Stimulated activated memory B cell treated with anti-CD40 and anti-IgM and Interleukin-4, amounts not matched to agents 10 μg/mL and 1 μg/mL and 100 μg/mL, for 72 hours (primary cell): ENCODE measurements at places on chromosomes 6 and 20.

DNA sequence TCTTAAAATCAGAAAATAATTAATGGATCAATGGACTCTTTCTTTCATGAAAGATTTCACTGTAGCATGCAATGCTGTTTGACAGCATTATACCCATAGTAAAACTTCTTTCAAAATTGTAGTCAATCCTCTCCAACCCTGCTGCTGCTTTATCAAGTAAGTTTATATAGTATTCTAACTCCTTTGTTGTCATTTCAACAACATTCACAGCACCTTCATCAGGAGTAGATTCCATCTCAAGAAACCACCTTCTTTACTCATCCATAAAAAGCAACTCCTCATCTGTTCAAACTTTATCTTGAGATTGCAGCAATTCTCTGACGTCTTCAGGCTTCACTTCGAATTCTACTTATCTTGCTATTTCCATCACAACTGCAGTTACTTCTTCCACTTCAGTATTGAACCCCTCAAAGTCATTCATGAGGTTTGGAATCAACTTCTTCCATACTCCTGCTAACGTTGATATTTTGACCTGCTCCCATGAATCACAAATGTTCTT, 26.4 kb upstream of the BACH2 start:
- ATAC-seq: no peak

GRCh38 chr20:326645-327185, 1.4 kb downstream of the SOX12 start:
- ATAC-seq: no peak

DNA sequence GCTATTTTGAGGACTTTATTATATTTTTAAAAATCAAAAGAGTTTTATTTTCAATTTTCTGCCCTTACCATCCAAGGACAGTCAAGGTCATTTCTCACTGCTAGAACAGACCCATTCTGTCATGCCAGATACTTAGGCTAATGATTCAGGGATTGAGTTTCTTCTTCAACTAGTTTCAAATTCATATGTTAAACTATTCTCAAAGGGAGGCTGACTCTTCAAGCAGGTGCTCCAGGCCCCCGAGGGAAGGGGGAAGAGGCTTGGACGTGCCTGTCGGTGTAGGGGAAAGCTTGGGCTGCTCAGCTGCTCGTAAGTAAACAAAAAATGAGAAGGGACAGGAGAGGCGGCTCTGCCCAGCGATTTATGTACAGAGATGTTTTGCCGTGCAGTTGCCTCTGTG, 69.4 kb upstream of the MYLIP start:
- no peak for ATAC-seq

DNA sequence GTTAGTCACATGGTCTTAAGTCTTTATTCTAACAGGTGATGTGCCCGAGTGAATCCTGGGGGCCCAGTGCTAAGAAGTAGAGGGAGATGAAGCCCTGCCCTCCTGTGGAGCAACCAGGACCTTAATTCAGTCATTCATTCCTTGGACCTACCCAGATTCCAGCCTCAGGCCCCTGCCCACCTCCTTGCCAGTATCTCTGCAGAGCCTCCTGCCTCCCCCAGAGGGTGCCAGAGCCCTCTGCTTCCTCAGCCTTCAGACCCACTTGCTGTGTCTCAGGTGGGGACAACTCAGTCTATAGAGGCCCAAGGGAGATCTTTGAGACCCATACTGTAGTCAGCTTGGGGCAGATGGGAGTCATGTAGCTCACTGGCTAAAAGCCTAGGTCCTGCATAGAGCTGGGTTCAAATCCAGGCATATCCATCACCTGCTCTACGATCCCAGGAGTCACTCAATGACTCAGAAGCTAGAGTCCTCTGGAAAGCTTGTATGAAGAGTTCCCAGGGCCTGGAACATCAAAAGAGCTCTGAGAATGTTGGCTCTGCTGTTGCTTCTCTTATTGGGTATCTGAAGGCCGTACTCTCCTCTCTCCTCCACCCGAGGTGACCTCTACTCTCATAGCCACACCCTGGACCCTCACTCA, 3.9 kb upstream of the SIGLEC1 start:
- peak; percentile 54 for ATAC-seq

GRCh38 chr20:32179515-32179914, 28.0 kb downstream of the PLAGL2 start:
- no peak for ATAC-seq

- peak; percentile 31 for ATAC-seq
Observed at GRCh38 chr6:130019326-130020072, 1.1 kb downstream of the L3MBTL3 start.

DNA sequence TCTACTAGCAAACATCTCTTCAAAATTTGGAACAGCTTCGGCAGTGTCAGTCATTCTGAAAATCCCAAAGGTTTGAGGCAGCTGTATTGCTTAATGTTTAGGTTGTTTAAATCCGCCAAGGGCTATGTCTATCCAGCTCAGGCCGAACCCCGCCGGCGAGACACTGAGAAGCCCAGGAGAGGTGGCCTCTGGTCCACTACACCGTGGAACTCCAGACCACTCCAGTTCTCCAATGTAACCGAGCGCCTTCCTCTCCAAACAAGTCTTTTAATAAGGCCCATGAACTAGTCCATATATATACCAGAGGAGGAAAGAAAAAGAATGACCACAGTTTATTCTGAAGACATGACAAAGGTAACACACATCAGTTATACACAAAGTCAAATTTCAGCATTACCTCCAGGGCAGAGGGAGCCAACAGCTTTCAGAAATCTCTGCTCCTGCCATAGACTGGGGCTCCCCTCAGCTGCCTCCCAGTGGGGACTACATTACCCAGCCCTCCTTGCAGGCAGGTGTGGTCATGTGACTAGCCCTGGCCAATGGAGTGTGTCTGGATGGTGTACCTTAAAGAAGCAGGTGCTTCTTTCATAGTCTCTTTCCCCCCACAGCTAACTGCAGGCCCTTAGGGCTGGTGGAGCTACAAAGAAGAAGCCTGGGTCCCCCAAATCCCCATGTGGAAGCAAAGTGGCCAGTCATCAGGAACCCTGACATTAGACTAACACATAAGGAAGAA, at the start of gene RAMACL:
TSS of gene RAMACL (minus strand) at position 255 of the 733 bp plus-strand sequence. CDS start at position 54, 201 bp downstream.
- ATAC-seq: peak; percentile 84

DNA sequence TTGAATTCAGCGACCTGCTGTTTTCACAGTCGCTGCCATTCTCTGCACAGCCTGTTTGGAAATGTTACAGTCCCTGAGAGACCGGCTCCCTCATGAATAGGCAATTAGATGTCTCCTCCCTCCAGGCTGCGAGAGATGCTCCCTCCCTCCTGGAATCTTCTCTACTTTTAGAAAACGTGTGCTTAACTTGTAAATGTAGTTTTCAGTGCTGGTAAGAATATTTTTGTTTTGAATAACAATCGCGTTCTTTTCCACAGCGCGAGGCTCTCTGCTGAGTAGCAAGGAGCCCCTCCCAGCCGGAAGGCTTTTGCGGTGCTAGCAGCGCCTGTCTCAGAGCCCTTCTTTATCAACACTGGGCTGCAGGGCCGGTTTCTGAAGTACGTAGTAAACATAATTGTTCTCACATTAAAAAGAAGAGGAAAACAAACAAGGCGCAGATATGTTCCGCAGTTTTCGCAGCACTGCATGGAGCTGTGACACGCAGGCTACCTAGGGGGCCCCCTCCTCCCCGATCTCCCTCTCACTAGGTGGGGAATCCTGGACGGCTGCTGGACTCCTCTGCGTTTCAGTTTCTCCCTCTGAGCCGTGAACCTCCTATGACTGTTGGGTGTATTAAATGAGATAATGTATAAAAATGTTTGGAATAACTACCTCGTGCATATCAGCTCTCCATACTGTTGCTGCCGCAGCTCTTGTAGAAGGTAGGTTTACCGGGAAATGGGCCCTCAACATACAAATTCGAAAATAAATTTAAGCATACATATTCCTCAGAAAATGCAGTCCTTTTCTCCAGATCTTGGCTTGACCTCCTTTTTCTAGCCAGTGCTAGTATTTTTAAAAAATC, 79.0 kb upstream of the SPACA1 start:
- peak; percentile 75 for ATAC-seq

DNA sequence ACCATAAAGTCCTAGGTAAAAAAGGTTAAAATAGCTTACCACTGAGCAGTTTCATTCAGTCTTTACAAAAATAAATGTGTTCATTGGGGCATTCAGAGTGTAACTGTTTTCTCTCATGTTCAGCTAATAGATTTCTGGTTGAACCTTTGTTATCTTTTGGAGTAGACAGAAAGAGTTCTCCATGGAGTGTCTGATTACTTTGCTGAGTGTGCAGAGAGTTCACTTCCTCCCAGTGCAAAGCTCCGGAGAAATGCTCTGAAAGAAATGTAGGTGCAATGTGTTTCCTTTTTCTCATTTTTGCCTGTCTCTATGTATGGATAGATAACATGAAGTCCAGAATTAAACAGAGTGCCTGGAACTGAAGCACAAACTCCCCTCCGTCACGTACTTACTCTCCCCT, 52.6 kb downstream of the JAG1 start:
- ATAC-seq: no peak

DNA sequence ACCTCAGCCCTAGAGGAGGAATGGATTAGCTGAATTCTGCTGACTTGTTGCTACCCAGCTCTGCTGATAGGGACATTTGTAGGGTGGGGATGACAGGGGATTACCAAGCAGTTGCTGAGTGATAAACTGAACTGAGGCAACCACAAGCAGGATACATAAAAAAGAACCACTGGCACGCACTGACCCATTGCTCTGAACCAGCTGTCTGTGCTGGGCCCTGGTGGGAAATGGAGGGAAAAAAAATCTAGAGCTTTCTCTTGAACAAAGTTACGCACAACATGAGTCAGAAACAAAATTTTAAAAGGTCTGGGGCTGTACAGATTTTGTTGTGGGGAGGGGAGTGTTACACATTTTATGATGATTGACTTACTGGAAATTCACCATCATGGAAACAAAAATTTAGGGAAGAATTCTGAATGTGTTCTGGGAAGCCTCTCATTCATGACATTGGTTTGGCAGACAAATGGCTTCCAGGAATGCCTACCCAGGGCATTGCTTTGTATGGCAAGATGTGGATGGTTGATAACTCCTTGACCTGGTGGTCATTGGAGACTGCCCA, 37.7 kb downstream of the FOXO3 start:
- peak; percentile 99 for ATAC-seq

- no peak for ATAC-seq
Observed at GRCh38 chr6:157758516-157759023, 64.5 kb upstream of the SNX9 start.

DNA sequence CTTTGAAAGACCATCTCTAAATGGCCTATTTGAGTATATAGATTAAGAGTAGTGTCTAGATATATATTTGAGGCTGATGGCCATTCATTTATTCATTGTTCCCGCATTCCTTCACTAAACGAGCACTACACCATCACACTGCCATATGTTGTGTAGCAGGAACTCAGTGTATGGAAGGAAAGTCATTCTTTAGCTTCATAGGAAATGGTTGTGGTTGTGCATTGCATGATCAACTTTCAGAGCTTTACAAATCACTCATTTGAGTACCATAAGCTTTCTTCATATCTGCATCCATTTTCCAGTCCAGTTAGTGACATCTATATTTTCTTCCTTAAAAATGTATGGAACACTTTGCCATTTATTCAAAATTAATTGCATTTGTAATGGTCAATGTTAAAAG, 97.9 kb downstream of the ARID1B start:
- ATAC-seq: no peak

DNA sequence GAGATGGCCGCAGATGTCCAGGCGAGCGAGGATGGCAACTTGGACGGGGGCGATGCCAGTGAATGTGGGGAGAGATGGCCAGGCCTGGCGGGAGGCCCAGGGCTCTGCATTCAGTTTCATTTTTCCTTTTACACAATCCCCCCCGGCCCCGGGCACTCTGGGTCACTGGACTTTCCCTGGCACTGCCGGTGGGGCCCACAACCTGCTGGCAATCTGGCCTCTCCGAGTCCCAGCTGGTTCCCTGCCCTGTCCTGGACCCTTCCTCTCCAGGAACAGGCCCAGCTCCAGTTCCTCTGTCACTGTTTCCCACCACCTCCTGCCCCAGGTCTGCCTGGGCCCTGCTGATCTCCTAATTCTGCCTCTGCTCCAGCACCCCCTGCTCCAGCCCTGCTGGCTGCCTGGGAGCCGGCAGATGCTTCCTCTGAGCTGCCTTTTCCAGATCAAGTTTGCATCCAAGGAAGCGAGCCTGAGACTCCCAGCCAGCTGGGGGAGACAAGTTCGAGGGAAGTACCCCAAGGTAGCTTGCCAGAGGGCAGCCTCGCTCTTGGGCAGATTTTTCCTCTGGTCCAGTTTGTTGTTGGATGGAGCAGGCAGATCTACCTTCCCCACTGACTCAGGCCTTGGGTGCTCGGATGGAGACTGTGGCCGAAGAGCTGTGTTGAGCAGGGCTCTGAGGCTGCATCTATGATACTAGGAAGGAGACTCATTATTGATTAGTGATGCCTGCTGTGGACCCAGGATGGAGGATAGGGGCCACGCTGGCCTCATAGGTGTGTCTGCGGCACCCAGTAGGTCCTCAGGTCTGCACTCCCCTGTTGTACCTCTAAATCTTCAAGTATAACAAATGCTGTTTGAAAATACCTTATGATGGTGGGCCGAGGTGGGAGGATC, 83.2 kb downstream of the CEBPB start:
- no peak for ATAC-seq

DNA sequence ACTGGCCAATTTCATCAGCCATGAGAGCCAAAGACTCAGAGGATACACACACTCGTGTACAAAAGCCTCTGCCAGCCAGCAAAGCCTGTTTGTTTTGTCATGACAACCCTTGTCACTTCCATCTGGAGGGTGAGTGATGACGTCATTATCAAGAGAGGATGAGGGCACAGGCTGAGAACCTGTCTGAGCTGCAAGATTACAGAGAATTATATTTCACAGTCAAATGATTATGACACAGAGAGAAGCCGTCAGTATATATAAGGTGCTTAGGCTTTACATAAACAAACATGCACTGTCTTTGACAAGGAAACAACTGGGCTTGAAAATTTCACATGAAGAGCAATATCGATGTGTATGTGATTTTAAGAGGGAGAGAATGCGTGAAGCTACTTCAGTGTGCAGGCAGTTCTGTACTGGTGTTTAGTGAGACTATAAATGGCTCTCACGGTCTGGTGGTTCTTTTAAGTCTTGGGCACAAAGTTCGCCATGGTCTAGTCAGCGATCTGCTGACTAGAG, 36.5 kb upstream of the BCLAF1 start:
- ATAC-seq: no peak

- no peak for ATAC-seq
Observed at GRCh38 chr6:116111552-116112528, 11.2 kb downstream of the NT5DC1 start.

GRCh38 chr6:30554962-30555815, 1.1 kb downstream of the GNL1 start:
- ATAC-seq: no peak

DNA sequence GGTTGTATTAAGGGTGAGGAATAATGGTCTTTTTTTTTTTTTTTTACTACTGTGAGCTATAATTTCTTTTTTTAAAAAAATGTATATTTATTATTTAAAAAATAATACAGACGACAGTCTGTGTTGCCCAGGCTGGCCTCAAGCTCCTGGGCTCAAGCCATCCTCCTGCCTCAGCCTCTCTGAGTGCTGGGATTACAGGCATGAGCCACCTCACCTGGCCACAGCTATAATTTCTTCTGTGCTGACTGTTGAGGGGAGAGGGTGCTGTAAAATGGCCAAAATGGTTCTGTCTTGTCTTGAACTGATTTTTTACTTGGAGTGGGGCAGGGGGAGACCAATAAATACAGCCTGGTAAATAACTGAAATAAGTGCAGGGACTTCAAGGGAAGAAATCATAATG, 3.6 kb downstream of the SRSF3 start:
- ATAC-seq: no peak

GRCh38 chr6:156347246-156347645, 429.9 kb upstream of the ARID1B start:
- no peak for ATAC-seq
